ENCODE measurements at places on chromosomes 6 and 20.

DNA sequence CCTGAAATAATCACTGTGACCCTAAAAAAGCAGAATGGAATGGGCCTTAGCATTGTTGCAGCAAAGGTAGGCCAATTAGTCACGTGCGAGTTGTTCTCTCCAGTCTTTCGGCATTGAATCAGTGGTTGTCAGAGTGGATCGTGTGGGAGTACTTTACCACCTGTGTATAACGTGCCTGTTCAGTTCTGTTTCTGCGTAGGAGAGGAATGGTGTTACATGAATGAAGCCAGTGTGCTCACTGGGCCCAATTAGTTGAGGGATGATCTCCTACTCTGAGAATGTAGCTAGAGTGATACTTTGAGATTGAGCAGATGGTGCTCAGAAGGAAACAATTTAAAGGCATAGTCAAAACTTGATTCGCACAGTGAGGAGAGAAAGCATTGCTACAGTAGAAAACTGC, 72.4 kb upstream of the KIF25 start:
- no peak for DNase-seq

- no peak for DNase-seq
These were observed 47.9 kb downstream of the GNAS start for GRCh38 chr20:58900397-58900796.

DNA sequence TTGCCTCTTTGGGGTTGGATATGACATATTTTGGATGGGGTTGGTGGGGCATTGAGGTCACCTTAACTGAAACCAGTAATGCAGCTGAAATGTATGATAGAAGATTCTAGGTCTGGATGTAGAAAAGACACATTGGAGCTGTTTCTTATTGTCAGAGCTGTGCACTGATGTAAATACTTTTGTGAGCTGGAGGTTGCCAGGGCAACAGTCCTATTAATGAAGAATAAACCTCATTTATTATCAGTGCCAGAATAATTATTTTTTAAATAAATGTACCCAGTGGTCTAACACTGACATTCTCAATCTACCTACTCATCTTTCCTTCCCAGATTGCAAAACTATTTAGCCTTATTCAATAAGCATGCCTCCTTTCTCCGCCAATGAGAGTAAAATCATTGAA, 57.0 kb downstream of the CAP2 start:
- DNase-seq = no peak

GRCh38 chr6:121356575-121356974, 22.3 kb upstream of the TBC1D32 start:
- DNase-seq = no peak

DNA sequence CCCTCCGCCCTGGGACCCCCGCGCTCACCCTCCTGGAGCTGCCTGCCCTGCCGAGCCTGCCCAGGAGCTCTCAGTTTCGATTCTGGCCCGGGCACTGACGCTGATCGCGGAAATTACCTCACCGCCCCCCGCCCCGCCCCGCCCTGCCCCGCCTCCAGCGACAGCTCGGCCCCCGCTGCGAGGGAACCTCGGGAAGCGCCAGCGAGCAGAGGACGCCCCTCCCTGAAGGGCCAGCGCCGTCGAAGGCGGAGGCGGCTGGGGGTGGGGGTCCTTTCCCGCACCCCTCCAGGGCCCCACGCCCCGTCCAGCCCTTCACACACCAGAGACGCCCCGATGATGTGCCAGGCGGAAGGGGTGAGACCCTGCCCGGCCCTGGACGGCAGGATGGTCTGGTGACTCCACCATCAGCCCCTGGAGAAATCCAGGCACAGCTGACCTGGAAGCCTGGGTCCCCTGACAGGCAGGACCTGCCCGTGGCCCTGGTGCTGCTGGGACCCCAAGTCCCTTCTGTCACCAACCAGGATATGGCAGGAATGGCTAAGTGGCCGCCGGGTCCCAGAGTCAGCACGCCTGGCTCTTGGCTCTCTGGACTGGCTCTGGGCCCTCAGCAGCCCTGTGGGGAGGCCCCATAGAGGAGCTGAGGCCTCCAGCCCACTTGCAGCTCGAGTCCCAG, at the start of gene HELZ2:
TSS of gene HELZ2 (minus strand) at position 84 of the 673 bp plus-strand sequence. CDS start 1,854 bp downstream, outside the sequence.
- DNase-seq = no peak

DNA sequence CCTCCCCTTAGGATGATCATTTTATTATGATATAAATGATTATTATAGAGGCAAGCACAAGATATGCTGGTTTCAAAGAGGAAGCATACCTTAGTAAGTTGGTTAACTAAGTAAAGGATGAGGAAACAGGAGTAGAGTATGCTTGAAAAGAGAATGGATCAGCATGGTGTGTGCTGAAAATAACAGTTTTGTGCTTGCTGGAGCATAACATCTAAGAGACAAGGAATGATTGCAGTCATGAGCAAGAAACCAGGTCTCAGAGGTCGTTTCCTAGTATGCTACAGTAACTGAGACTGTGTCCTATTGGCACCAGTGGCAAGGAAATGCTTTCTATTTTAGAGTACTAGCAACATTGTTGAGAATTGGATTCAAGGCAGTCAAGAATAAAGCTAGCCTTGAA, 34.1 kb downstream of the CDC40 start:
- DNase-seq = no peak

DNA sequence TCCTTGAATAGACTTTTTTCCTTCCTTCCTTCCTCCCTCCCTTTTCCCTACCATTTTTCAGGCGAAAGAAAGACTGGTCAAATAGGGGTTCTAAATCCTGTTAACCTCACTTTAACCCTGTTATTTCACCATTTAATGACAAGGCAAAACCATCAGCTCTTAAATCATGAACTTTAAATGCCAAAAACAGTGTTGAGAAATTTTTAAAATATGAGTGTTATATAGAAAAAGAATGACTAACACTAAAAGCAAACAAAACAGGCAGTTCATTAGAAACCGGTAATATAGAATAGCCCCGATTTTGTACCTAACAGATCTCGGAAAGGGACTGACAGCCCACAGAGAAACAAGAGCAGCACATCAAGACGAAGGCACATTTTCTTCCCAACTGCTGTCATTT, 57.4 kb upstream of the CEP85L start:
- no peak for DNase-seq

DNA sequence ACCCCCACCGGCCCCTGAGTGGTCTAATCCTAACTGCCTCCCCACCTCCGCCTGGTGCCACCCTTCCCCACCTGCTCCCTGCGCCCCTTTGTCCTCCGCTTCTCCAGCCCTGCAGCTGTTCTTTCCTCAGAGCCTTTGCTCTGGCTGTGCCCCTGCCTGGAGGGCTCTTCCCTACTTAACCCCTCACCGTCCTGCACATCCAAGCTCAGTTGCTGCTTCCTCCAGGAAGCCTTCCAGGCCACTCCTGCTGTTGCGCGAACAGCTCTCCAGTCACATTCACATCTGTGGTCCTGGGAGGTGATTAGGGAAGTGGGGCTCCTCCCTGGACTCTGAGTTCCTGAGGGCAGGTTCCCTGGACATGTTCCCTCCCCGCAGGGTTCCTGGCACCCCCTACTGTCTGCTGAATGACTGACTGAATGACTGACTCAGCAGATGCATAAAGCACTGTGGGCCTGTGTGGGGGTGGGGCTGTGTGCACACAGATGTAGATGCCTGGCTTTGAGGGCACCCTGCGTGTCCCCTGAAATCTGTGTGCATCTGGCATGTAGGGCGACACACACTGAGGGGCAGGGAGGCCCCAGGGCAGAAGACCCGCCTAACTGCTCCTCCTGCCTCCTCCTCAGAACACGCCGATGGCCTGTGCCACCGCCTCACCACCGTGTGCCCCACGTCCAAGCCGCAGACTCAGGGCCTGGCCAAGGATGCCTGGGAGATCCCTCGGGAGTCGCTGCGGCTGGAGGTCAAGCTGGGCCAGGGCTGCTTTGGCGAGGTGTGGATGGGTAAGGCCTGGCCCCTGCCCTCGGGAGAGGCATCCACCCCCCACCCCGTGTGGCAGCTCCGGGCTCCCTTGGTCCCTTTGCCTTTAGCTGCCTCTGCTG, 51.4 kb downstream of the SRC start:
- no peak for DNase-seq

- no peak for DNase-seq
These were observed 6.0 kb downstream of the CLPSL1 start for GRCh38 chr6:35786810-35787209.

- no peak for DNase-seq
These were observed 96.1 kb downstream of the FOXO3 start for GRCh38 chr6:108656836-108657235.

DNA sequence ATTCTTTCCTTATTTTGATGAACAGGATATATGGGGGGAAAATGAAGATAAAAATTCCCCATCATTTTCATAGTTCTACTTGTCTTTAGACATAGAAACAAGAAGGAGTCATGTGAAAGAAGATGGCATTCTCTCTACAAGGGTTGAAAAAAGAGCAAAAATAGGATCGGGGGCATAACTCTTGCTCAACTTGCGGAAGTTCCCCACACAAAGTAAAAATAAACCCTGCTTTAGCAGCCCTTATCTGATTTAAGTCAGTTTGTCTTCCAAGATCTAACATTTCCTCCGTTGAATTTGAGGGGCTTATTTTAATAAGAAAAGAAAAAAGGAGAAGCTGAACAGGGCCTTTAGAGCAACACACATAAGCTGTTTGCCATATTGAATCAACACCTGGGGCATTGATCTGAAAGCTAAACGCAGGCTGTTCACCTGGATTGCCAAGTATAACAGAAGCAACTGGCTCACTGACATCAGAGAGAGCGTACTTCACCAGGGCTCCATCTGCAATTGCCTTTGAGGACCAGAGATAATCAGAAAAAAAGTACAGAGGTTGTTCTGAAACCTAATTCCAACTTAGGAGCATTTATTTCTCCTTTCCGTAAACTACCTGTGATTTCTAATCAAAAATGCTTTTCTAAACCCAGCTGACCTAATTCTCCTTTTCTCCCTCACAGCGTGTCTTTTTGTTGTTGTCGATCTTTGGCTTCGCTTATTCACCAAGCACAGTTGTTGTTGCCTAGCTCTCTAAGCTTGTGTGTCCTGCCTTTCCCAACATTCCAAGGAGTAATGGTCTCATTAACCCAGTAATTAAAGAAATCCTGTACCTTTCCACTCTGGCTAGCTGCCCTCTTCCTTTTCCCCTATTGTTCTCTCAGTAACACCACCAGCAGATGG, 568.0 kb downstream of the KIF16B start:
- no peak for DNase-seq

GRCh38 chr6:17233531-17233930, 47.6 kb upstream of the RBM24 start:
- DNase-seq = no peak

Measured in HS-5 (cell line).